Hindlimb muscle (tissue), 1 donor: ENCODE measurements at places on chromosomes 12 and 14. TPM values are rescaled to one million over a fixed set of nuclear protein-coding genes. Genes with fewer than 3 reads are reported as not detected.

GRCh38 chr14:106681161-106681560 lies 1154.8 kb downstream of the TMEM121 start:
- DNase-seq: no peak

DNA sequence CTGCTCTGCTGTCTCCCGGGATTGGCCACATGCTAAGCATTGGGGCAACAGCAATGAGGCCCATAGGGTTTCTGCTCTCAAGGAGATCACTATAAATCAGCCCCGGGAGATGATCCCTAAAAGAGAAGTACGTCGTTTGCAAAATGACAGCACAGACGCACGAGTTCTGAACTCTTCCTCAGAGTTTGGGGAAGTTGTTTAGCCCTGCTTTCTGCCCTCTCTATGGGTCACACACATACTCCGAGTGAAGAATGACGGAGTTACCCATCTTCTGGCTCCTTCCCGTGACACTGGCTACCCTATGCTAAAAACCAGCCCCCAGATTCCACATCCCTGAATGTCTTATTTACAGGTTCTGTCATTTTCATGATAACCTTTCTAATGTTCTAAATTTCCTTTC lies 258.0 kb upstream of the PLEKHG7 start:
- no peak for DNase-seq

The KRT1 gene
- polyA plus RNA-seq: 20.8 TPM

The EVL gene
- polyA plus RNA-seq: 67.6 TPM

The TMEM229B gene
- 0.31 TPM for polyA plus RNA-seq
